ENCODE measurements at places on chromosomes 11 and 22.

- DNase-seq: no peak
Measured at GRCh38 chr11:112306230-112306629, 45.6 kb upstream of the PLET1 start.

GRCh38 chr11:33040033-33040861, 875 bp downstream of the TCP11L1 start:
- peak; percentile 20 for DNase-seq

DNA sequence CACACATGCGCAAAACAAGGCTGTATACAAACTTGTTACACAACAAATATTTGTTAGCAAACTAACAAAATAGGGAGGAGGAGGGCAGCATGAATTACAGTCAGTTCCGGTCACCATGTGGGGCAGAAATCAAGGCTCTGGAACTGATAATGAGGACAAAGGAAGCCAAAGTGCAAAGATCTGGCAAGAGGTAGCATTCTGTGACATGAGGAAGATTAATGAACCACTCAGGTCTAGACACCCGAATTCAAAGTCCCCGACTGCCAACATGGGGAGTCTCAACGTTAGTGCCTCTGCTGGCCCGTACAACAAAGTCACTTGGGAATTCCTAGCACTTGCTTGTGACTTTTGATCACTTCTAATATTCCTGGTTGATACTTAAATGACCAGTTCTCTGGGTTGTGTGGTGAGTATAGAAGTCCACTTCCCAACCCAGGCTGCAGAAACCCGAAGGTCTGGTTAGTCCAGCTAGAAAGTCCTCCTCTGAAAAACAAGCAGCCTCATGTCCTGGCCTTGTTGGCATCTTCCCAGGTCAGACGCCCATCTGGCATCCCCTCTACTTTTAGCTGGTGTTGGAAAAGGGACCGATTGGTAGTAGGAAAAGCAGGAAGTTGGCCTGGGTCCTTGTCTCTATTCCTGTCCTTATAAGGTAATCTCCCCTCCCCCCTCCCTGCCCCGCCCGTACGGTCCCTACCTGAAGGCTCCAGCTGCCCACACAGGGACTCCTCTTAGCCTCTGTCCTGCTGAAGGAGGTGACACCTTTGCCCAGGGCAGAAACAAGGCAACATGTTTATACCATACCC, 1.6 kb downstream of the SUN2 start:
- DNase-seq: peak; percentile 51

GRCh38 chr22:49169074-49169744, 658.5 kb downstream of the BRD1 start:
- DNase-seq: no peak

DNA sequence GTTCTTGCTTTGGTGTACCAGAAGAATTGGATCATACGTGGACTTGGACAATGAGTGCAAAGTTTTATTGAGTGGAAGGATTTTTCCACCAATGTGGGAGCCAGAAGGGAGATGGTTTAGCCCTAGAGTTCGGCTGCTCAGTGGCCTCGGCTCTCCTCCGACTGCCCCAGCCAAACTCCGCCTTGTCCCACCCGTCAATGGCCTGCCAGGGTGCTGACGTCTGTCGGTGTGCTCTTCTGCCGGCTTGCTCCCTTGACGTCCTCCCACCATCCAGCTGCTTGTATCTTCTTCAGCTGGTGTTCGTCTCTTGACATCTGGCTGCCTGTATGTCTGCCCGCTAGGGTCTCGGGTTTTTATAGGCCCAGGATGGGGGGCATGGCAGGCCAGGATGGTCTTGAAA, 154.8 kb downstream of the APOL5 start:
- DNase-seq: no peak

DNA sequence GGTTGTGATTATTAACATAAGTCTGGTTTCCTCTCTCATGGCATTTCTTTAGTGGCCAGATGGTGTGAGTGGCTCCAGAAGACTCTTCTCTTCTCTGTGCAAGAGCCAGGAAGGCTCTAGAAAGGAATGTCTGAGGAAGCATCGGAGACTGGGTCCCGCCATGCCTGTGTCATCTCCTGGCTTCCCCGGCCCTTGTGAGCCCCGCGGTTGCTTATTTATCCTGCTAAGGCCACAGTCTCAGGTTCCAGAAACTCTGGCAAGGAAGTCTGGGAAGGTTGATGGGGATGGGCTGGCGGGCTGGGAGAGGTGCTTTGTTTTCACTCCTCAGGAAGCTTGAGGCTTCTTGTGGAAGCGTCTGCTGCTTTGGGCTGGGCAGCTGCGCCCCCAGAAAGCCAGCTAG, 18.9 kb downstream of the BCR start:
- DNase-seq: peak; percentile 23

- DNase-seq: peak; percentile 6
Measured at GRCh38 chr11:43517518-43517917, 158.8 kb downstream of the TTC17 start.

DNA sequence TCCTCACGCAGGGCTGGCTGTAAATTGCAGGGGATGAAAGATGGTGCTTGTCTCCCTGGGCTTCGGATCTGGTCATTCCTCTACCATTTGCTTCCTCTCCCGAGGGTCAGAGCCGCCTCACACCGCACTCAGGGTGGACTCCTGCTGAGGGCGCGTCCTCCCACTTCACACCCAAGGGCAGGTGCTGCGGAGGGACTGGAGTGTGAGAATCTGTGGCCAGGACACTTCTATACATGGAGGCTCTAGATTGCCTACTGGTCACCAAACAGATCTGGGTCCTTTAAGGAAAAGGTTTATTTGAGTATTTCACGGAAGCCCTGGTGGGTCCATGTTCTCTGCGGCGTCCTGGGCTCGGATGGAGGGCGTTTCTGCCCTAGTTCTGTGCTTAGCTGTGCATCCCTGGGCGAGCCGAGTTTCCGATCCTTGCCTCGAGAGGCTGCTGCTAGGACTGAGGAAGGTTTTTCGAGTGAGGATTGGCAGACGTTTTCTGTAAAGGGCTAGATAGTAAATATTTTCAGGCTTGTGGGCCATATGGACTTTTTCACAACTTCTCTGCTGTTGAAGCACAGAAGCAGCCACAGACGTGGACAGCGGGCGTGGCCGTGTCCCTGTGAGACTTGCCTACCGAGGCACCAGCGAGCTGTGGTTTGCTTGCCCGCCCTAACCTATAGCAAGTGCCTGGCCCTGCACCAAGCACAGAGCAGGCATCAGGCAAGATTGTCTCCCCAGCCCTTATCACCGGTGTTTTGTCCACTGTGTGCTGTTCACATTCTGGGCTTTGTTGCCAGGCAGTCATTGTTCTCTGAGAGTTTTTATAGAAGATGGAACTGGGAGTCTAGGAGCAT, 279.0 kb downstream of the TBC1D22A start:
- DNase-seq: no peak

DNA sequence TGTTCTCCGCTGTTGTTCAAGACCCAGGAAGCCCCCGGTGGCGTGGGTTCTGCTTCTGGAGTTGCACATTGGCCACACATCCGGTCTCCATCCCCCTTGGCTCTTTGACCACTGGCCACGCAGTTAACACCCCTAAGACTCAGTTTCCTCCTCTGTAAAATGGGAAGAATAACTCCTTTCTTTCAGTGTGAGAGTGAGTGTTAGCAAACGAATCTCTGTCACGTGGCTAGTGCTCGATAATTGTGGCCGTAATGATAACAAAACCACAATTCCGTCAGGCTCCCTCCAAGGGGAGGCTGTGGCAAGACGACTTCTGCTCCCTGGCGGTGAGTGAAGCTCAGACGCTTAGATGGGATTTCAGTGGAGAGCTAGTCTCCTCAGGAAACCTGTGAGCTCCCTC, 315.2 kb upstream of the B3GAT1 start:
- DNase-seq: no peak

GRCh38 chr22:36966851-36967540, 52.3 kb downstream of the TST start:
- DNase-seq: no peak

- no peak for DNase-seq
Measured at GRCh38 chr11:90629229-90629806, 406.5 kb upstream of the CHORDC1 start.

GRCh38 chr11:62457478-62457877, 38.6 kb downstream of the SCGB1A1 start:
- no peak for DNase-seq

- DNase-seq: peak; percentile 67
Measured at GRCh38 chr11:97361812-97362378, 972.1 kb downstream of the JRKL start.

GRCh38 chr22:32949391-32950173, 108.6 kb downstream of the SYN3 start:
- peak; percentile 11 for DNase-seq

GRCh38 chr22:38213990-38214301, 12.2 kb downstream of the MAFF start:
- DNase-seq: no peak

GRCh38 chr11:36326524-36327419, 30.7 kb downstream of the PRR5L start:
- no peak for DNase-seq

DNA sequence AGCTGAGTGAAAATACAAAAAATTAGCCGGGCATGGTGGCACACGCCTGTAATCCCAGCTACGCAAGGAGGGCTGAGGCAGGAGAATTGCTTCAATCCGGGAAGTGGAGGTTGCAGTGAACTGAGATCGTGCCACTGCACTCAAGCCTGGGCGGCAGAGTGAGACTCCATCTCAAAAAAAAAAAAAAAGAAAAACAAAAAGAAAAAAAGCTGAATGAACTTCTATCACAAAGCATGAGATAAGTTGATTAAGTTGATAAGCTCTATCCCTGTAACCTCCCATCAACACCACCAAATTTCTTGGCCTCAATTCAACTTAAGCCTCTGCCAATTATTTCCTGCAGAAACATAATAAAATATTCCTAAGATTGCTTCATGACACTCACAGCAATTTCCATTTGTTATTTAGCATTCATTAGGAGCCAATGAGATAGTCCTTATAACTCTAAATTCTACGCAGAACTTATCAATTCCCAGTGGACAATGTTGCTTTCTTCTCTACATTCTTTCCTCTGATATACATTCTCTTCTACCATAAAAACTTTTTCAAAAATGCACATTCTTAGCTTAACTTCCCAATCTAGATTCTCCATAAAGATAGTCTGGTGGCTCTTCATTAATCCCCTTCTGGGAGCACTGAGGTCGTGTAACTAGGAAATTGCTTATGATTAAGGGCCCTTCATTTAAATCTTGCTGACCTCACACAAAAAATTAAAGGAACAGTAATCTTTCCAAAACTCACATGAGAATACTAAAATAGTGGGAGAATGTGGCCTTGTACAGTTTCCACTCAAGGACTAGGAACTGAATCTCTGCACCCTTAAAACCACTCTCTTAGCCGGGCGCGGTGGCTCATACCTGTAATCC, 2.9 kb downstream of the AMBRA1 start:
- no peak for DNase-seq

DNA sequence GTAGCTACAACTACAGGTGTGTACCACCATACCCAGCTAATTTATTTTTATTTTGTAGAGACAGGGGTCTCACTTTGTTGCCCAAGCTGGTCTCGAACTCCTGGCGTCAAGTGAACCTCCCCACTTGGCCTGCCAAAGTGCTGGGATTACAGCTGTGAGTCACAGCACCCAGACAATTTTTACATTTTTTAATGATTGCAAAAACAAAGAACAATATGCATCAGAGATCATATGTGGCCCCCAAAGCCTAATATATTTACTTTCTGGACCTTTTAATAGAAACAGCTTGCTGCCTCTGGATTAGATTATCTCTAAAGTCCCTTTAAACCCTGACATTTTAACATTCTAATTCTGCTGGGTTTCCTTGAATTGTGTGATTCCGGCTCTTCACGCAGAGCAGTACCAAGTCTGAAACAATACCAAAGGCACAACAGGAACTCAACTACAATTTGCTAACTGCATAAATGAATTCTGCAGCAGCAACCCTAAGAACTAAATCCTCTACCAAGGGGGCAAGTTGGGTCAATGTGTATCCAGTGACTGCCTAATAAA, 25.0 kb downstream of the RAB30 start:
- peak; percentile 55 for DNase-seq

DNA sequence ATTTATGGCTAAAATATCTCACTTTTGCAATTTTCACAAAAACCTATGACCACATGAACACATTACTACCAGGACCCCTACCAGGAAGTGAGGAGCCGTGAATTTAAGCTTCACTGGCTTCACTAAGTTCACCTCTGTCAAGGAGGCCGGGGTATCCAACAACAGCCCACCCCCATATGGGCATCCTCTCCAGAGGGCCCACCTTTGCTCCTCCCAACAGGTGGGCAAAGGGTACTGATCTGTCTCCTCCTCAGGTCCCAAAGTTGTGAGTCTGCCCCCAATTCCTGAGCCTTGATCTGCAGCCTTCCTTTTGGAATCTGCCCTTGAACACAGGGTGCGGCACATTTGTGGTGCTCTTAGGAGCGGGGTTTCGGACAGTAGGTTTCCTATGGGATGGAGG, 66.9 kb downstream of the OTOG start:
- no peak for DNase-seq

DNA sequence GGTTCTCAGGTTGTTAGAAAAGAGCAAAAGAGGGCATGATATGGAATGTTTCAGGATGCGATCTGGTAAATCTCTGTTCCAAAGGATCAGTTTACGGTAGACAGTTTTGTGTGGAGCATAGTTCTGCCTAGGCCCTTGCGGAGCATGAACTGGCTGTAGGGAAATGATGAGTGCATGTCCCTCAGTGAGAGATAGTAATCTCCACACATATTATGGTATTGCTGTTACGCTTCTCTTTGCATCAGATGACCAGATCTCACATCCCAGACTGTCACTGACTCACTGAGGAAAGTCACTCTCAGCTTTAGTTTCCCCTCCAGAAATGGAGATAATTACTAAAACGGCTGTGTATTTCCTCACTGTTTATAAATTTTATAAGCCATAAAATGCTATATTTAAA, 836.0 kb downstream of the JRKL start:
- DNase-seq: no peak

DNA sequence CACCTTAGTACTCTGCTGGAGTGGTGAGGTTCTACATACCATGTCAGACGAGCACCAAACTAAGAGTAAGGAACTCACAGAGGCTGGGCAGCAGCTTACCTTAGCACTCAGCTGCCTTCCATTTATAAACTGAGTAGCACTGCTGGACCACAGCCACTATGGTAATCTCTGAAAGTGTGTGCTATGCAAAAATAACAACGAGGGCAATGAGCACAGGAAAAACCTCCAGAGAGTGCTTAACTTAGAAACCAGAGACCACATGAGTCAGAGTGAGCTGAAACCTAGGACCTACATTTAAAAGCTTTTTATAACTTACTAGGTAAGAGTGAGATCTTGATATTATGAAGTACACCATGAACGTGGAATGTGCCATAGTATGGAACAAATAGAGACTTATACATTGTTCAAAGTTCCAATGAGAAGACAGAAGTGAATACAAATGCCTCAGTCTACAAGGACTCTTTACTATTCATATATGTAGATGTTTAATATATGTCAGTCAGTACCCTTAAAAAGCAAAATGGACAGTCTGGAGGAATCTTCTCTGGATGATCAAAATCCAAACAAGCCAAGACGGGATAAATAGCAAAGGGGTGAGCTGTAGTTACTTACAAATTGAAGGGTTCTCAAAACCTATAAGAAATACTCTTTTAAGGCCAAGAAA, 17.2 kb upstream of the CD59 start:
- DNase-seq: peak; percentile 70

- no peak for DNase-seq
Measured at GRCh38 chr11:109184376-109184775, 237.6 kb upstream of the C11orf87 start.

- DNase-seq: no peak
Measured at GRCh38 chr11:93783765-93784144, 327 bp upstream of the MED17 start.

- DNase-seq: no peak
Measured at GRCh38 chr22:31337178-31337577, 9.0 kb downstream of the PATZ1 start.

Measured in fibroblast of upper back skin (primary cell).